ENCODE measurements at places on chromosomes 5 and 9.

- no peak for DNase-seq
Observed at GRCh38 chr9:17757816-17758215, 178.9 kb downstream of the SH3GL2 start.

DNA sequence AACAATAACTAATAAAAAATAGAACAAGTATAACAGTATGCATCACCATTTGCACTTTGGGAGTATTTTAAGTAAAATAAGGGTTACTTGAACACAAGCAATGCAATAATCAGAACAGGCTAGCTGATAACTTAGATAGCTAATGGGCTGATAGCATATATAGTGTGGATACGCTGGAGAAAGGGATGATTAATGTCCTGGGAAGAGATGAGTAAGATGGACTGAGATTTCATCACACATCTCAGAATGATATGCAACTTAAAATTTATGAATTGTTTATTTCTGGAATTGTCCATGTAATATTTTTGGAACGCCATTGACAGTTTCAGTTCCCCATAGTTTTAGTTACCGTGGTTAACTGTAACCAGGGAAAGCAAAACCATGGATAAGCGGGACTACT lies 173.6 kb downstream of the ISL1 start:
- DNase-seq: no peak

GRCh38 chr9:126053913-126054312 lies 272.7 kb upstream of the MVB12B start:
- DNase-seq: no peak

- peak; percentile 93 for DNase-seq
Observed at GRCh38 chr9:131277910-131278701, 1.8 kb upstream of the FAM78A start.

DNA sequence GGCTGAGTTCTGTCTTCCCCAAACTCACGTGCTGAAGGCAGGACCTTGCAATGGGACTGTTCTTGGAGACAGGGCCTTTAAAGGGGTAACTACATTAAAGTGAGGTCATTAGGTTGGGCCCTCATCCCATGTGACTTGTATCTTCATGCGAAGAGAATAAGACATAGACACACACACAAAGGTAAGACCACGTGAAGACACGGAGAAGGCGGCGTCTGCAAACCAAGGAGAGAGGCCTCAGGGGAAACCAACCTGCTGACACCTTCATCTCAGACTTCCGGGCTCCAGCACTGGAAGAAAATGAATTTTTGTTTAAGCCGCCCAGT lies 50.7 kb upstream of the KCNMB1 start:
- DNase-seq: no peak
